ENCODE measurements at places on chromosomes 3 and 15.

- H3K27me3 ChIP-seq: no peaks in the 10 kb centered on the region
- H3K4me3 ChIP-seq: peak overlapping the region; percentile 69
- no peak for DNase-seq
- H3K27ac ChIP-seq: peak overlapping the region; percentile 89
- peaks cover 10% of the 10 kb centered on the region for H3K36me3 ChIP-seq
Measured at GRCh38 chr3:187012609-187013051, 82.3 kb downstream of the ST6GAL1 start.

DNA sequence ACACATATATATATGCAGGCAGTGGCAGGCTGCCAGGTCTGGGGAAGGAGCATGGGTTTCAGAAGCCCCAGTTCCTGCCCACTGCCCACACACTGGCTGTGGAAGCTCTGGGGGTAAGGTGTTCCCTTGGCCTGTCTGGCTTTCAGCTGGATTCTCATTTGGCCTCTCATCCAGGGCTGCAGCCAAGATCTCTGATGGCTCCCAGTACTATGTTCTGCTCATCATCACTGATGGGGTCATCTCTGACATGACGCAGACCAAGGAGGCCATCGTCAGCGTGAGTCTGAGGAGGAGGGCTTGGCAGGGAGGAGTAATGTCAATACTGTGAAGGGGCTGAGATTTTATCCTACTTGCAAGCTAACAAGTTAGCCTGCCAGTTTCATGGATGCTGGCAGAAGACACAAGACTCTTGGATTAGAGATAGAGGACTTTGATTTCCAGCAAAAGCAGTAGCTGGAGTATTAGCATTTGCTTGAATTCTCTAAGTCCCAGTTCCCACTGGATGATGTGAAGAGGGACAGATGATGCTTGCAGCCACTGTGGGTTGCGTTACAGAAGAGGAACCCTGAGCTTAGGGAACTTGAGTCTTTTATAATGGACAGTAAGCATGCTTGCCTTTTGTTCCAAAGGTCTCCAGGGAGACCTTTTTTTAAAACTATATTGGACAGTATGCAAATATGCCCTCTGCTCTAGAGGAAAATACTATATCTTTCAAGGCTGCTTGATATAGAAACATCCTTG, 5.6 kb upstream of the BRPF1 start:
- H3K4me1 ChIP-seq: peaks cover 31% of the 10 kb centered on the region
- DNase-seq: no peak
- peaks cover 4% of the 10 kb centered on the region for H3K36me3 ChIP-seq
- no peaks in the 10 kb centered on the region for H3K27me3 ChIP-seq

DNA sequence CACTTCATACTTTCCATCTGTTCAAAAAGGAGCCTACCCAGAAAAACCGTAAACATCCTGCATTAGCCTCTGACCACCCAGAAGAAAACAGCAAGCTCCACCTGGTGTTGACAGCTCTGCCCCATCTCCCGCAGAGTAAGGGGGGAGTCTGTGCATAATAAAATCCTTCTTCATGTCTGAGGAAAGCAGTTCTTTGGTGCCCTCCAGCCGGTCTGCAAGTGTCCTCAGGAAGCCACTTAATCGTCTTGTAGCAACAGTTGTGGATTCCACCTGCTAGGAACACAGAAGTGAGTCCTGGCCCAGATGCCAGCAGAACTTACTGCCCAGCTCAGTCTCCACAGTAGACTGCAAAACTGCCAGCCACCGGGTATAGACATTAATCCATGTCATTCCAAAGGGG, 22.5 kb downstream of the RIOX2 start:
- H3K27me3 ChIP-seq: no peaks in the 10 kb centered on the region
- peak overlapping the region; percentile 57 for H3K27ac ChIP-seq
- H3K4me1 ChIP-seq: peaks cover 3% of the 10 kb centered on the region
- H3K36me3 ChIP-seq: peaks cover 22% of the 10 kb centered on the region
- no peak overlapping the region for H3K4me3 ChIP-seq
- no peak for DNase-seq

DNA sequence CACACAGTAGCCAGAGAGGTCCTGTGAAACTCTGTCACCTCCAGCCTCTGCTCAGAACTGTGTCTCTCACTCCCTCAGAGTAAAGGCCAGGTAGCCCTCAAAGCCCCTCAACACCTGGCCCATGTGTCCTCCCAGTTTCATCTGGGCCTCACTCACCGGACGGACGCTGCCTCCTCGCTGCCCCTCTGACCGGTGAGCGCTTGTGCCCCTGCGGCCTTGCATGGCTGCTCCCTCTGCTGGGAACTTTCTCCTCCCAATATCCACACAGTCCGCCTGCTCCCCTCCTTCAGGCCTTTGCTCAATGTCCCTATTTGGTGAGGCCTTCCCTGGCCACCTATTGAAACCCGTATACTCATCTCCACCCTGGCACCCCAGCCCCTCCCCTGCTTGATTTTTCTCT, 36.8 kb upstream of the TRH start:
- H3K36me3 ChIP-seq: no peaks in the 10 kb centered on the region
- H3K4me1 ChIP-seq: peaks cover 24% of the 10 kb centered on the region
- no peak for DNase-seq
- peaks cover 26% of the 10 kb centered on the region for H3K27me3 ChIP-seq

GRCh38 chr3:77539014-77539413, 499.1 kb downstream of the ROBO2 start:
- no peaks in the 10 kb centered on the region for H3K4me1 ChIP-seq
- H3K36me3 ChIP-seq: no peaks in the 10 kb centered on the region
- no peak overlapping the region for H3K27ac ChIP-seq
- DNase-seq: no peak
- H3K27me3 ChIP-seq: no peaks in the 10 kb centered on the region

- H3K27me3 ChIP-seq: no peaks in the 10 kb centered on the region
- H3K4me1 ChIP-seq: no peaks in the 10 kb centered on the region
- no peaks in the 10 kb centered on the region for H3K36me3 ChIP-seq
- DNase-seq: no peak
Measured at GRCh38 chr3:7190095-7190494, 329.2 kb downstream of the GRM7 start.

- peaks cover 46% of the 10 kb centered on the region for H3K27me3 ChIP-seq
- DNase-seq: no peak
- no peak overlapping the region for H3K4me3 ChIP-seq
- H3K36me3 ChIP-seq: peaks cover 2% of the 10 kb centered on the region
Measured at GRCh38 chr3:132381348-132381944, 35.9 kb upstream of the DNAJC13 start.

GRCh38 chr3:125054449-125055329, 1.1 kb downstream of the HEG1 start:
- H3K27me3 ChIP-seq: peaks cover 1% of the 10 kb centered on the region
- peak overlapping the region; percentile 99 for H3K27ac ChIP-seq
- DNase-seq: no peak
- peaks cover 51% of the 10 kb centered on the region for H3K4me1 ChIP-seq

DNA sequence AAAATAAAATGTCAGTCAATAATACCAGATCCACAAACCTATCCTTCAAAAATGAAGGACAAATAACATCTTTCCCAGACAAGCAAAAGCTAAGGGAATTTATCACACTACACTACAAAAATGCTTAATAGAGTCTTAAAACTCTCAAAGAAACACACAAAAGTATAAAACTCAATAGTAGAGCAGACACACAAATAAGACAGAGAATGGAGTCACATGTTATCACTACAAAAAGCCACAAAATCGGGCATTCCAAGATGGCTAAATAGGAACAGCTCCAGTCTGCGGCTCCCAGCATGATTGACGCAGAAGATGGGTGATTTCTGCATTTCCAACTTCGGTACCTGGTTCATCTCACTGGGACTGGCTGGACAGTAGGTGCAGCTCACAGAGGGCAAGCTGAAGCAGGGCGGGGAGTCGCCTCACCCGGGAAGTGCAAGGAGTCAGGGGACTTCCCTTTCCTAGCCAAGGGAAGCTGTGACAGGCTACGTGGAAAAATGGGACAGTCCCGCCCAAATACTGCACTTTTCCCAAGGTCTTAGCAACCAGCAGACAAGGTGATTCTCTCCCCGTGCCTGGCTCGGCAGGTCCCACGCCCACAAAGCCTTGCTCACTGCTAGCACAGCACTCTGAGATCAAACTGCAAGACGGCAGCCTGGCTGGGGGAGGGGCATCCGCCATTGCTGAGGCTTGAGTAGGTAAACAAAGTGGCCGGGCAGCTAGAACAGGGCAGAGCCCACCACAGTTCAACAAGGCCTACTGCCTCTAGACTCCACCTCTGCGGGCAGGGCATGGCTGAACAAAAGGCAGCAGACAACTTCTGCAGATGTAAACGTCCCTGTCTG, 46.3 kb downstream of the SENP7 start:
- DNase-seq: peak; percentile 18
- peak overlapping the region; percentile 84 for H3K4me3 ChIP-seq
- peak overlapping the region; percentile 98 for H3K27ac ChIP-seq
- peaks cover 36% of the 10 kb centered on the region for H3K4me1 ChIP-seq

DNA sequence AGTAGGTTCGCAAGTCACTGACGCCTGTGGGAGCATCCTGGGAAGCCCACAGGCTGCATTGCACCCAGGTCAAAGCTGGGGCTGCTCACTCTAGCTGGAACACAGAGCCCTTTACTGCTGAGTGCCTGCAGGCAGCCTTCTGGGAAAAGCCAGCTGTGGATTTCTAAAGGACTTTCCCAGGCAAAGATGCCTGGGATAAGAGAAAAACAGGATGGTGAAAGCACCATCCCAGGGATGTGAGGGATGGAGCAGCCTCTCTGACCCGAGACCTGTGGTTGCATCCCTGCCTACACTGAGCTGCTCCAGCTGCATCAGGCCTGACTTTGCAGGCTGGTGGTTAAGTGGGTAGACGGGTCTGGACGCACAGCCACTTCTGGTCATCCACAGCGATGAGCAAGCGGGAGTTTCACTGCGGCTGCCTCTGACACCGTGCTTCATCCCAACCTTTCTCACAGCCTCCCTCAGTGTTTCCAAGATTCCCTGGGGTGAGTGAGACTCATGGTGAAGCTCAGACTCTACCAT, 52.5 kb upstream of the AMOTL2 start:
- H3K36me3 ChIP-seq: no peaks in the 10 kb centered on the region
- H3K27me3 ChIP-seq: peaks cover 53% of the 10 kb centered on the region
- DNase-seq: no peak
- no peak overlapping the region for H3K4me3 ChIP-seq
- H3K27ac ChIP-seq: no peak overlapping the region
- peaks cover 3% of the 10 kb centered on the region for H3K4me1 ChIP-seq

- H3K4me3 ChIP-seq: no peak overlapping the region
- DNase-seq: no peak
- peaks cover 16% of the 10 kb centered on the region for H3K27me3 ChIP-seq
- peaks cover 3% of the 10 kb centered on the region for H3K4me1 ChIP-seq
Measured at GRCh38 chr15:70132139-70132538, 34.4 kb upstream of the TLE3 start.

DNA sequence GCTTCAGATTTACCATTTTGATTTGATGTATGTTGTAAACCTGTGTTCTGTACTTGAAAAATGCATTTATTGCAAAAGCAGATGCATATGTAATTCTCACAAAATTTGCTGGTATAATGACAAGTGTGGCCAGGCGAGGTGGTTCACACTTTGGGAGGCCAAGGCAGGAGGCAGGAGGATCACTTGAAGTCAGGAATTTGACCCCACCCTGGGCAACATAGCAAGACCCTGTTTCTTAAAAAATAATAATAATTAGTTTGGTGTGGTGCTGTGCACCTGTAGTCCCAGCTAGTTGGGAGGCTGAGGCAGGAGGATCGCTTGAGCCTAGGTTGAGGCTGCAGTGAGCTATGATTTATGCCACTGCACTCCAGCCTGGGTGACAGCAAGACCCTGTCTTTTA, 4.7 kb upstream of the HYKK start:
- H3K27ac ChIP-seq: no peak overlapping the region
- no peaks in the 10 kb centered on the region for H3K36me3 ChIP-seq
- no peak for DNase-seq
- no peaks in the 10 kb centered on the region for H3K27me3 ChIP-seq

GRCh38 chr3:142735462-142735861, 11.6 kb downstream of the TRPC1 start:
- H3K4me3 ChIP-seq: no peak overlapping the region
- H3K4me1 ChIP-seq: peaks cover 3% of the 10 kb centered on the region

DNA sequence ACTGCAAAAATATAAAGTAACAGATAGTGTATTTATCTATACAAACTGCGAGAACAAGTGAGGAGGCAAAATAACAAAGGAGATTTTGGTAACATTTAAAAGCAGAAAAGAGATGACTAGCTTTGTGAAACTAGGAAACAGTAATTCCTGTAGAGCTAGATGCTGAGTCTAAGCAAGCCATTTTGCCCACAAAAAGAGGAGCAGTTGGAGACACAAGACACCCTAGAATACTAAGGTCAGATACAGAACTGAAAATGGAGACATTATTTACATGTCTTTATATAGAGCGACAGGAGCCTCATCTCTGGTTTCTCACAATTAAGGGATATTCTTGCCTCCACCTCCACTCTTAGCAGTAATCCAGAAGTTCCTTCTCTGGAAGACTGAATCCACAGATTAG, 732.4 kb upstream of the GBE1 start:
- H3K27ac ChIP-seq: no peak overlapping the region
- H3K4me1 ChIP-seq: no peaks in the 10 kb centered on the region
- no peaks in the 10 kb centered on the region for H3K36me3 ChIP-seq
- H3K4me3 ChIP-seq: no peak overlapping the region
- DNase-seq: no peak
- H3K27me3 ChIP-seq: no peaks in the 10 kb centered on the region

All from T-helper 17 cell (primary cell).